Tibial nerve (tissue), 4 donors: ENCODE measurements at places on chromosomes 6 and 20.

- DNase-seq, result no peak
Measured at GRCh38 chr20:12482661-12483060, 526.1 kb upstream of the SPTLC3 start.

DNA sequence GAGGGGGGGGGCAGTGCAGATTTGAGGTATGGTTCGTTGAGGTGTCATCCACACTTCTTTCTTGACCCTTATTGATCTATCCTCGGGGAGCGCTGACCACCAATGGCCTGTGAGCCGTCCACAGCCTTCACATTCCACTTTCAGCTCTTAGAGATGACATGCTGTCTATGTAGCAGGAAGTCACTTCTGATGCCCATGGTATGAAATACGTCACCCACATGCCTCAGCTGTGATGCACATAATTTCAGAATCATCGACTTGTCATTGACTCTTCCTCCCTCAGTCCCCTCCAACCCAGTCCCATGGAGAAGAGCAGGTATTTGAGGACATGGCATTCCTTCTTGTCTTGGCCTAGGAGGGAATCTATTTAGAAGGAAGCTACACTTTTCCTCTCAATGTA is 4.7 kb upstream of the ADGRF5 start:
- DNase-seq, result no peak

GRCh38 chr6:7922596-7922995 is 12.0 kb upstream of the TXNDC5 start:
- no peak for DNase-seq

- no peak for DNase-seq
Measured at GRCh38 chr20:10609770-10610169, 64.0 kb downstream of the JAG1 start.

GRCh38 chr6:111672761-111673450 is 67.2 kb upstream of the TRAF3IP2 start:
- no peak for DNase-seq

DNA sequence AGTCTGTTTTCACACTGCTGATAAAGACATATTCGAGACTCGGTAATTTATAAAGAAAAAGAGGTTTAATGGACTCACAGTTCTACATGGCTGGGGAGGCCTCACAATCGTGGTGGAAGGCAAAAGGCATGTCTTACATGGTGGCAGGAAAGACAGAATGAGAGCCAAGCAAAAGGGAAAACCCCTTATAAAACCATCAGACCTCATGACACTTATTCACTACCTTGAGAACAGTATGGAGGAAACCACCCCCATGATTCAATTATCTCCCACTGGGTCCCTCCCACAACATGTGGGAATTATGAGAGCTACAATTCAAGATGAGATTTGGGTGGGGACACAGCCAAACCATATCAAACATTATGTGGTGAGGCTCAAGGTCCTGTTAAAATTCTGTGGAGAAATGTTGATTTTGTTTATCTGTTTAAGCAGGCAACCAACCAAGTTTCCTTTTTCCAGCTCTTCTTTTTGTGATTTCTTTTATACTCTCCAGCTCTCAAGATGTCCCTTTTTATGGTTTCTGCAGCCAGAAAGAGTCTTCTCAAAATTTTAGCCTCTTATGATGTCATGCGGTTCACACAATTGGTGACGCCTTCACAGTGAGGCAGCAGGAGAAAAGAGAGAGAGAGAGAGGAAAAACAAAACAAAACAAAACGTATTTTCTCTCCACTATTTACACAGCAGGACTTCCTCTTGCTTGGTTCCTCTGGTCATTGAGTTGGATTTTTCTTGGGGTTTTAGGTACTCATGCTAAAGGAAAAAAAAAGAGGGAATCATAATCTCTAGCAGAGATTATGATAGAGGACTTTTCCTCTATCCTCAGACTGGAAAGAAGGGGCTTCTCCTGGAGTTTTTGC is 18.0 kb downstream of the AIG1 start:
- no peak for DNase-seq

DNA sequence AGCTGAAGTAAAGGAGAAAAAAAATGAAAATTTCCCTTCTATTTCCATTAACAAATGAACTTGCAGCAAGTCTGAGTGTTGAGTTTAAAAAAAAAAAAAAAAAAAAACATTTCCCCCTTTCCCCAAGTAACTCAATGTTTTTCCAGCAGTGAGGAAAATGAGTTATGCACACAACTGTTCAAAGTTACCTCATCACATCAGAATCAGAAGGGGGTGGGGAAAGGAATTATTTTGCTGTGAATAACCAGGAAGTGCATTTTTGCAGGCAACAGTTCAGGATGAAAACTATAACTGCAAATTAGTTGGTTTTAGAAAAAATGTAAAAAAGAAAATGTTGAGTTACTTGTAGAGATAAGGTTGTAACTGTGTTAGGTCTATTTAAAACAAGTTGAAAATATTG is 568.9 kb upstream of the CITED2 start:
- DNase-seq, result no peak

DNA sequence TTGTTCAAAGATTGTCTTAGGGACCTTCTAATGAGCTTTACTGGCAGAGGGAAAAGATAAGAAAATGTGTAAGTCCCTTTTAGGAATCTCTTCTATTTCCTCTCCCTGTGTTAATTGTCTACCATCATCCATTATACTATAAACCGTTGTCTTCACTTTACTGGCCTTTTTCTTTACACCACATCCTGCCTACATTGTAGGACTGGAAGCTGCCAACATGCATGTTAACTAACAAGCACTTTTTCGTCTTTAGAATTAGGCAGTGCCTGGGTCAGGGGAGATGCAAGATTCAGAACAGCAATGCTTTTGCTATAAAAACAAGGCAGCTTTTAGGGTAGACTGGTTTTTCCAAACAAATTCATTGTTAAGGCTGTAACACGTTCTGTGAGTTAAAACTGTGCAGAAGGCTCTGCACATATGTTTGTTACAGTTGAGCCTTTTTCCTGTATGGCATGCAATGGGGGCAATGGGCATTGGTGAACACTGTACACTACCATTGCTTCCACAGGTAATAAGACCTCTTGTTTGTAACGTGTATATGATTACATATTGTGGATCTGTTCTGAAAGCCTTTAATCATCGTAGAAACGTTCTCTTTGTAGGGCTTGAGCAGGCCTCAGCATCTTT is 10.9 kb upstream of the PKIG start:
- DNase-seq, result no peak

GRCh38 chr6:16452348-16452747 is 214.0 kb downstream of the GMPR start:
- DNase-seq, result no peak
